ENCODE measurements at places on chromosomes 6 and 20.

- no peak for DNase-seq
These were observed 106.8 kb downstream of the PDE10A start for GRCh38 chr6:165556116-165556843.

DNA sequence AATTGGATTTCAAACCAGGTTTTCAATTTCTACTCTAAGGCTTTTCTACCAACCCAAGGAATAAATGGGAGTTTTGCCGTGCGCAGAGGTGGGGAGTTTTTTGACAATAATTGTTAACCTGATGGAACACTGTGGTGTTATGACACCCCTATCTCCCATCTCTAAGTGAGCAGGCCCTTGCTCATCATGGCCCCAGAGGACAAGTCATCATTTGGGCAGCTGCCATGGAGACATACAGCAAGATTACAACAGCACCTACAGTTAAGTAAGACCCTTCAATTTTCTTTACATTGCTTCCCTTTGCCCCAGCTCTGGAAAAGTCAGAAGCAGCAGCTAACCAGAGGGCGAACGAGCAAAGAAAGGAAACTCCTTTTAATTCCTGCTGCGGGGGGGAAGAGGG is 54.3 kb downstream of the ADGRF5 start:
- DNase-seq: no peak

DNA sequence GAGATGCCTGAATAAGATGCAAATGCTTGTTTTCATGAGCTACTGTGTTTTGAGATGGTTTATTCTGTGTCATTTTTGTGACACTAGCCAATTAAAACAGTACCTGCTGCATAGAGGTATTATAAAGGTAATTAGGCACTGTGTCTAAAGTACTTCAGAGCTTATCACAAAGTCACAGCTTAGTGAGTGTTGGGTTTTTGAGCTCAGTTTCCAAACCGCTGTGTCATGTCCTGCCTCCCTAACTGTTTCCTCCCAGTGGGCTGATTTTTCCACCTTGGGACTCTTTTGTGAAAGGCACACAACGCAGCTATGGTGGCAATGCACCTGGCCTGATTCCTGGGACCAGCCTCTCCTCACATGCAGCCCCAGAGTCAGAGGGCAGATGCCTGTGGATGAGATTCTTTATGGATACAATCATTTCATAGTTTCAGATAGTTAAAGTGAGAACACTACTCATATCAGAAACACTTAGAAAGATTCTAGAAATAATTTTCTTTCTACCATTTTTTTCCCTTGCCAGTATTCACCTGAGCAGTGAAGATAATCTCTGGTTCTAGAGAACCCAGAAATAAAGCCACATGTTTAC is 41.3 kb upstream of the TAGAP start:
- no peak for DNase-seq

DNA sequence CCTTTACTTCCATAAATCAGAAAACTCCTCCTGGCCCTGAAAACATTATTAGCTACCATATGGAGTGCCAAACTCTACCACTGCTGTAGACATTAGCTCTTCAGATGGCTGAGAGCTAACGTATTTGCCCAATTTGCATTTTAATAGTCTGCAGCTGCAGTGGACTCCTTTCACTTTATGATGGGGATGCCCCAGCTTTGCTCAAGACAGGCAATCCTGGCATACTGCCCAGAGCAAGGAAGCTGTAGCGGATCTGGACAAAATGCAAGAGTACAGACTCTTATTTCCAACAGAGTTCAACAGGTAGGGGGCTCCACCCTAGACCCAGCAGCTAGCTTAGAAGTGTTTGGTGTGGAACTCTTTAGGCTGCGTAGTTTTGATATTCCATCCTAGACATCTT is 246.7 kb downstream of the FOXC1 start:
- peak; percentile 50 for DNase-seq

DNA sequence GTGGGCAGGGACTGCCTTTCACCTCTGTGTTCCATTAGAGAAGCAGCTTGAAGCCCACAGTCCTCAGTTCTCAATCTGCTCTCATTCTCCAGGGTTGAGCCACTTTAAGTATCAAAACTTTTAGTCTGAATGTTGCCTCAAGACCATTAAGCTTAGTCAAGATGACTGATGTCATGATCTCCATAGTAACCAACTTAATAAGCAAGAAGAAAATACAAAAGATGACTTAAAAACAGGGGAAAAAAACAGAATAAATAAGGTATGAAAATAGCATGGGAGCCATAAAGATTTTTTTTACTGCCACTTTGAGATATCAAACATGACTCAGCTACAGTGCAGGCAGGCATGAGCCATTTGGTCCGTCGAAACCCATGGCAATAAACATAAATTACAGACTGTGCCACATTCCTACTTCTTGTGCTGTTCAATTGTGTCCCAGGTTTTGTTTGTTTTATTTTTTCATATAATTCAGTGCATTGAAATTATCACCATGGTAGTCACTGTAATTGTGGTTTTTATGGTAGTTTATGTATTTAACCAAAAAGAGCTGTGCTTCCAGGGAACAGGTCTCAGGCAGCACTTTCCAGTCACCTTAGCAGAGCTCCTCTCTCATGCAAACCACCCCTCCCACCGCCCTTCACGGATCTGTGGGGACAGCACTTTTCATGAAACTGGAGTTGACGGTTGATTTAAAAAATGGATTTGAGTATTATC is 156.5 kb upstream of the INSM1 start:
- no peak for DNase-seq

GRCh38 chr6:157272866-157273755 is 50.2 kb downstream of the TMEM242 start:
- DNase-seq: no peak

- no peak for DNase-seq
These were observed 45.0 kb downstream of the QKI start for GRCh38 chr6:163459536-163459935.

- no peak for DNase-seq
These were observed 15.0 kb downstream of the ZNF217 start for GRCh38 chr20:53578492-53579222.

DNA sequence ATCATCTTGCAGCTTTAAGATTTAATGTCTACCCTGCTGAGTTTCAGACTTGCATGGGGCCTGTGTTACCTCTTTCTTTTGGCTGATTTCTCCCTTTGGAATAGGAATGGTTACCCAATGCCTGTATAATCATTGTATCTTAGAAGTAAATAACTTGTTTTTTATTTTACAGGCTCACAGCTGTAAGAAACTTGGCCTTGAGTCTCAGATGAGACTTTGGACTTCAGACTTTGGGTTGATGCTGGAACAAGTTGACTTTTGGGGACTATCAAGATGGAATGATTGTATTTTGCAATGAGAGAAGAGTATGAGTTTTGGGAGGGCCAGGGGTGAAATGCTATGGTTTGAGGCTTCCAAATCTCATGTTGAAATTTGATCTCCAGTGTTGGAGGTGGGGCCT is 34.9 kb upstream of the CAP2 start:
- DNase-seq: no peak

DNA sequence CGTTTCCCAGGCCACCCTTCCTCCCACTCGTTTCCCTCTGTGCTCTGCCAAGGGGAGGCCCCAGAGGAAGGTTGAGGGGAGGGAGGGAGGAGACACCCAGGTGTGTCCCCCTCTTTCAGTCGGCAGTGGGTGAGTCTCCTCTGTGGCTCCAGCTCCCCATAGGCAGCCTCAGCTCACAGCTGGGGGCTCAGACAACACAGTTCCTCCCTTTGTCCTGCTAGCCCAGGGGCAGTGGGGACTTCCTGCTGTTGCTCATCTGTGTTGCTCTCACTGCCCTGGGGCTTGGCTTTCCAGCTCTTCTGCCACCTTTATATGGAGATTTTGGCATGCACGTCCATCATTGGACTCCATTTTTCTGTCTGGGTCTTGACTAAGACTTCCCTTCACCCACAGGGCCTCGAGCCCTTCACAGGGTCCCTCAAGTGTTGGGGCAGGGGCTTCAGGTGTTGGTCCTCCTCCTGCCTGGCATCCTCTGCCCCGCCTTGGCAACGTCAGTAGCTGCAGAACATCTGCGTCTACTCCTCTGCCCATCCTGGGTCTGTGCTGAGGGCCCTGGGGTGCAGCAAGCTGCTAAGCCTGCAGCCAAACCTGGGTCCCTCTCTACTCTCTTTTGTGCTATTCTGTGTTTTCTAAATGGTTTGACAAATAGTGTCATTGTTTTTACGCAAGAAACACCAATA is 190.6 kb upstream of the PMEPA1 start:
- no peak for DNase-seq
